ENCODE measurements at places on chromosomes 5 and 9. TPM values are rescaled to one million over a fixed set of nuclear protein-coding genes. Genes with fewer than 3 reads are reported as not detected.

The MARCHF11 gene
- polyA plus RNA-seq, result not detected

The SLC23A1 gene
- 0.10 TPM for polyA plus RNA-seq

The SEMA5A gene
- 28.0 TPM for polyA plus RNA-seq

The DDX4 gene
- not detected for polyA plus RNA-seq

The MRPS2 gene
- polyA plus RNA-seq, result 39.9 TPM

The PPWD1 gene
- 14.1 TPM for polyA plus RNA-seq

The SMU1 gene
- polyA plus RNA-seq, result 17.1 TPM

The NUTM2G gene
- not detected for polyA plus RNA-seq

The CDX1 gene
- 0.30 TPM for polyA plus RNA-seq

The C5orf52 gene
- not detected for polyA plus RNA-seq

The F2RL2 gene
- polyA plus RNA-seq, result 83.1 TPM

The CTNNAL1 gene
- polyA plus RNA-seq, result 60.6 TPM

All from AG04450 (cell line).